Stimulated activated CD4-positive, alpha-beta T cell treated with anti-CD3 and anti-CD28 coated beads, Interleukin-1b, Interleukin-23, amount 100 ng/mL, for 24 hours (primary cell): ENCODE measurements at places on chromosomes 7 and 10.

GRCh38 chr7:38300175-38300574, 26.7 kb upstream of the TARP start:
- no peak for DNase-seq

- DNase-seq: no peak
Measured at GRCh38 chr10:125037145-125037877, 95.4 kb downstream of the ZRANB1 start.

GRCh38 chr10:14904316-14904732, 25.7 kb downstream of the SUV39H2 start:
- no peak for DNase-seq

- DNase-seq: peak; percentile 23
Measured at GRCh38 chr7:24573554-24574338, 494 bp downstream of the PALS2 start.

DNA sequence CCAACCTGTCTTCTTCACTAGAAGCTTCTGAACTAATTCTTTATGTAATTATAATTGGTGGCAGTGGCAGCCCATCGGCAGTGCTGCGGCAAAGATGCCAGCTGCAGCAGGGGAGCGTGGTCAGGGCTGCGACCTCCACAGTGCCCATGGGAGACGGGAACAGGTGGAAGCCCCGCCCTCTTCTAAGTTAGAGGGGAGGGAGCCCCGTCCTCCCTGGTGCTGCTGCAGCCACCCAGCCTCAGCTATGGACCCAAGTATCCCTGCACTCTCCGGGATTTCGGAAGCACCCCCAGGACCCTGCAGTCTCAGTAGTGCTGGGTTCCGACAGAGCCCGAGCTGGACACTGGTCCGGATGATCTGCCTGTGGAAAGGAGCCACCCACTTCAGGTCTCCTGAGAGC, 117.0 kb upstream of the MBL2 start:
- no peak for DNase-seq

DNA sequence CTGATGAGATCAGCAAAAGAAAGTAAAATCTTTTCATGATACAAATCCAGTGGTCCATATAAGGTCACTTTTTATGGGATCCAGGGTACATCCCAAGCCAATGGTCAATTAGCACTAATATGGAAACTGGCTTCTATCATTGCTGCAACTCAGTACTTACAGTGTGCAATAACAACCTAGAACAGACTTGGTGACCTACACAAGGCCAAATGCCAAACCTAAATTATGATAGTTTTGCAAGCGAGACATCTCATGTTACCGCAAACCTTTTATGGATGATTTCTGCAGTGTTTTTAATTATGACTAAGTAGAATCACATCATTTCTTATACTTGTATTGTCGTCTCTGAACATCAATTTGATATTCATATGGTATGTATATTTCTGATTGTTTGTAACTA, 583.5 kb upstream of the SEMA3D start:
- DNase-seq: no peak

DNA sequence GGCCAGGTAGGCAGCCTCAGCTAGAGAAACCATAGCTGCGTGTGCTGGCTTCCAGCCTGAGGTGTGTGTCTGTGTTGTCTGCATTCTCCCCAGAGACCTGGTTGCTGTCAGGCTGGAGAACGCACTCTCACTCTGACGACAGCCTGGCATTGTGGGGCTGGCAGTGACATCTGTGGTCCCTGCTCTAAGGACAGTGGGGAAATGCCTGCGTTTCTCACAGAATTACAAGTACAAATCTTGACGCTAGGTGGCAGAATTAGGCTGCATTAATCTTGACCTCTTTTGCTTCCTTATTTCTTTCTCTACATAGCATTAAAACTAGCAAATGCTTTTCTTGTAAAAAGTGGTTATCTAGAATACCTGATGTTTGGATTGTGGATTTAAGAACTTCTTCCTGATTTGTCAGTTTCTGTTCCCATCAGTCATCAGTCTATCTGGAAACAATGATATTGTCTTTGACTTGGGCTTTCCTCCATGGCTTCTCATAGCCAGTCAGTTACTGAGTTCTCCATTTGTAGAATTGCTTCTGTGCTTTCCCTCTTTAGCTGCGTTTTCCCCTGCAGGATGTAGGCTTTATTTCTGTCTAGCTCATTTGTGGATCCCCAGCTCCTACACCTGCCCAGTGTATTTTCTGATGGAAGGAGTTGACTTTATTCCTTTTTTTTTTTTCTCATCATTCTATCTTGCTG, 86.0 kb downstream of the FANK1 start:
- peak; percentile 5 for DNase-seq

GRCh38 chr7:140517546-140518369, 38.5 kb upstream of the MKRN1 start:
- DNase-seq: peak; percentile 65
